Upper lobe of left lung (tissue), 6 donors: ENCODE measurements at places on chromosomes 7 and 10. TPM values are rescaled to one million over a fixed set of nuclear protein-coding genes. Genes with fewer than 3 reads are reported as not detected.

The HOXA5 gene
- 13.7 TPM for total RNA-seq

The ASL gene
- 69.0 TPM for total RNA-seq

The PTPN20 gene
- total RNA-seq, result 19.0 TPM

The MMP21 gene
- total RNA-seq, result 0.14 TPM

The STEAP4 gene
- 52.1 TPM for total RNA-seq

The DENND2A gene
- 7.9 TPM for total RNA-seq

The PARD3 gene
- total RNA-seq, result 32.6 TPM

The BAMBI gene
- total RNA-seq, result 6.9 TPM

The C7orf57 gene
- 11.4 TPM for total RNA-seq

The ATP5F1C gene
- 146 TPM for total RNA-seq

The MKX gene
- total RNA-seq, result not detected

The MYOF gene
- total RNA-seq, result 150 TPM
